CD4-positive, alpha-beta T cell treated with Interleukin-15 for 4 hours (primary cell): ENCODE measurements at places on chromosomes 5 and 9.

DNA sequence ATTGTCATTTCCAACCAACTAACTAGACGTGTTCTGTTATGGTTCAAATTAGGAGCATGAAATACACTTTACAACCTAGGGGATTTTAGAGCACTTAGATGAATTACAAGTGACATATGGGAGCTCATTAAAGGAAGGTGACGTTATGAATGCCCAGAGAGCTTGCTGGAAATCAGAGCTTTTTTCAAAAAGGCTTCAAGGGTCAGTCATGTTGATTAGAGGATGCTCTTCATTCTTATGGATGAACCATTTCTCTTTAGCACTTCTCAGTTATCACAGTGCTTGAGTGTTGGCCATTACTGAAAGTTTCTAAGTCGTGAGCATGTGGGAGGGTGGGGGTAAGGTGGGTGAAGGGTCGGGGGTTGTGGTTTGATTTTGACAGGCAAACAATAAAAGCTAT is 1245.5 kb upstream of the DMAC1 start:
- no peak for DNase-seq

- no peak for DNase-seq
Observed at GRCh38 chr5:5344606-5345005, 77.9 kb upstream of the ICE1 start.

GRCh38 chr5:58404734-58405133 is 55.2 kb downstream of the PLK2 start:
- no peak for DNase-seq

DNA sequence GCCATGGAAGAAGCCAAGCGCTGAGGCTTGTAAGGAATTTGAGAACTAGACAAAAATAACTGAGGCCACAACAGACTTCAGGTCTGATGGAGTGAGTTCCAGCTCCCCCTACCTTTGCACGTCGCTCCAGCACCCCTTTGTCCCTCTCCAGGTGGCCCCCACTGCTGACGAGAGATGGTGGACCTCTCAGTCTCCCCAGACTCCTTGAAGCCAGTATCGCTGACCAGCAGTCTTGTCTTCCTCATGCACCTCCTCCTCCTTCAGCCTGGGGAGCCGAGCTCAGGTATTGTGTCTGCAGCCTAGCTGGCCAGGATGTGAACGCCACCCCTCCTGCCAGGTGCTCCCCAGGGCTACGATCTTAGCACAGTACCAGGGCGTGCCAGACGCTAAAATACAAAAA is 5.2 kb downstream of the BTNL9 start:
- no peak for DNase-seq

GRCh38 chr9:135085830-135086546 is 1.5 kb upstream of the OLFM1 start:
- no peak for DNase-seq

- DNase-seq = no peak
Observed at GRCh38 chr5:143914756-143915155, 102.8 kb downstream of the HMHB1 start.
